Transverse colon (tissue), 4 donors: ENCODE measurements at places on chromosomes 12 and 14. TPM values are rescaled to one million over a fixed set of nuclear protein-coding genes. Genes with fewer than 3 reads are reported as not detected.

DNA sequence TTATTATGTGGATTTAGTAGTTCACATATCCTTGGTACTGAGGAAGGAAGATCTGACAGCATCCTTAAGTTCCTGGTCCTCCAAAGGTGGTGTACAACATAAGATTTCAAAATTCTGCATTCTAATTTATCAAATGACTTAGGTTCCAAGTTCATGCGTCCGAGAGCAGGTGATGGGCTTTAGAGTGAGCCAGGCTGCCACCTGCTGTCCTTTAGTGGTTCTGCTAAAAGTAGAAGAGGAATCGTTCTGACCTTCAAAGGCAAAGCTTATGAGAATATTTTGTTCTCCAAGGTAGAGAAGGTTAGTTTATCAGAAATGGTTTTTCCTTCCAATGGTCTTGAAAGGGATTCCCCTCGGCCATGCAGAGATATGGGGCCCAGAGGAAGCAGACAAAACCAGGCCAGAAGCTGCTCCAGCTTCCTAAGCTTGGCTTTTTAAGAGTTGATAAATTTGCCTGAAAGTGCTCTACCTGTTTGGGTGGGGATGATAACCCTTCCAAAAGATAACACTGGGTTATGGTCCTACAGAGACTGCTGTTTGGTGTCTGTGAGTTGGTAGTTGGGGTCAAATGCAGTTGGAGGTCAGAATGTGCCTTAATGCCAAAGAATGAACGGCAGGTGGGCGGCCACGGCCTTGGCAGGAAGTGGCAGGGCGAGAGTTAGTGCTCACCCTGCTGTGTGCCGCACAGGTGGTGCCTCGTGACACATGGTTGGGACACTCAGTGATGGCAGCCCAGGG, 29.1 kb upstream of the LRTM2 start:
- no peak overlapping the region for H3K4me3 ChIP-seq
- no peaks in the 10 kb centered on the region for H3K27me3 ChIP-seq
- DNase-seq = peak; percentile 75

PRKD1 gene
- 5.0 TPM for total RNA-seq

DNA sequence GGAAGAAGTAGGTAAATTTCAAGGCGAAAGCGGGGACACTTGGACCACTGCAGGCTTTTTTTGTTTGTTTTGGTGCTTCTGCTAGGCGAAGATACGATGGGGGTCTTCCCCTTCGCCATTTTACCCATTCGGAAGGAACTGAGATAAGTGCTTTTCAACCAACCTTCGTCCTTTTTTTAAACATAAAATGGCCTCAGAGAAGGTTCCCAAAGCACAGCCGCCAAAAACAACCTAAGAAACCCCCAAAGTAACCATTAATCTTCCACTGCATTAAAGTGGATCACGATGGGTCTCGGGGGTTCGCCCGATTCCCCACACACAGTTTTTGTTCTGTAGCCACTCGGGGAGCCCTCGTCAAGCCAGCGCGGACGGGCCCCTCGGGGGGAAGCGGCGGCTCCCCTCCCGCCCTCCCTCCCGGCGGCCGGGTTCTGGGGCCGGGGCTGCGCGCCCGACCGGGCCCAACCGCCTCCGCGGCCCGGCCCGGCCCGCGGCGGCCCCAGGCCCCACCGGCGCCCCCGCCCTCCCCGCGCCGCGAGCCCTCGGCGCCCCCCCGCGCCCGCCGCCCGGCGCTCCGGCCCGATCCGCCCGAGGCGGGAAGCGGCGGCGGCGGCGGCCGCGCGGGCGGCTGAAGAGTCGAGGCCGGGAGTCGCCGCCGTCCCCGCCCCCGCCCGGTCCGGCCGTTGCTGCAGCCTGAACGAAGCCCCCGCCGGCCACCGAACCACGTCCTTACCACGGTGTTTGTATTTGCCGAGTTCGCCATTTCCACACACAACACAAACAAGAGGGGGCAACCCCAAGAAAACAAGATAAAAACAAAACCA, 790 bp downstream of the GTF2A1 start:
- H3K4me1 ChIP-seq = peaks cover 38% of the 10 kb centered on the region
- H3K27me3 ChIP-seq = no peaks in the 10 kb centered on the region
- peak overlapping the region; percentile 98 for H3K27ac ChIP-seq
- peak overlapping the region; percentile 89 for H3K4me3 ChIP-seq
- H3K36me3 ChIP-seq = peaks cover 9% of the 10 kb centered on the region

GRCh38 chr14:83255015-83255726, 1721.5 kb upstream of the SEL1L start:
- no peak overlapping the region for H3K4me3 ChIP-seq
- no peak overlapping the region for H3K27ac ChIP-seq
- H3K4me1 ChIP-seq = no peaks in the 10 kb centered on the region
- no peak for DNase-seq
- no peaks in the 10 kb centered on the region for H3K36me3 ChIP-seq

GRCh38 chr12:66550626-66551025, 128.2 kb downstream of the GRIP1 start:
- H3K4me1 ChIP-seq = no peaks in the 10 kb centered on the region
- no peak overlapping the region for H3K4me3 ChIP-seq
- H3K27me3 ChIP-seq = no peaks in the 10 kb centered on the region

- H3K27me3 ChIP-seq = peaks cover 17% of the 10 kb centered on the region
- no peak for DNase-seq
- no peak overlapping the region for H3K4me3 ChIP-seq
- no peaks in the 10 kb centered on the region for H3K4me1 ChIP-seq
- H3K27ac ChIP-seq = no peak overlapping the region
Observed at GRCh38 chr14:56731187-56731586, 79.1 kb downstream of the OTX2 start.

GRCh38 chr14:50542941-50543418, 10.6 kb upstream of the MAP4K5 start:
- DNase-seq = peak; percentile 20
- H3K36me3 ChIP-seq = no peaks in the 10 kb centered on the region
- no peaks in the 10 kb centered on the region for H3K27me3 ChIP-seq
- H3K4me3 ChIP-seq = no peak overlapping the region
- H3K27ac ChIP-seq = no peak overlapping the region
- no peaks in the 10 kb centered on the region for H3K4me1 ChIP-seq

- H3K4me1 ChIP-seq = no peaks in the 10 kb centered on the region
- H3K36me3 ChIP-seq = no peaks in the 10 kb centered on the region
- DNase-seq = no peak
- H3K27ac ChIP-seq = no peak overlapping the region
- no peak overlapping the region for H3K4me3 ChIP-seq
Observed at GRCh38 chr12:60475825-60476224, 880.0 kb downstream of the SLC16A7 start.

- no peak for DNase-seq
- H3K4me1 ChIP-seq = peaks cover 6% of the 10 kb centered on the region
- no peak overlapping the region for H3K4me3 ChIP-seq
- no peak overlapping the region for H3K27ac ChIP-seq
- H3K36me3 ChIP-seq = no peaks in the 10 kb centered on the region
Observed at GRCh38 chr14:51614707-51615106, 37.0 kb upstream of the FRMD6 start.

DNA sequence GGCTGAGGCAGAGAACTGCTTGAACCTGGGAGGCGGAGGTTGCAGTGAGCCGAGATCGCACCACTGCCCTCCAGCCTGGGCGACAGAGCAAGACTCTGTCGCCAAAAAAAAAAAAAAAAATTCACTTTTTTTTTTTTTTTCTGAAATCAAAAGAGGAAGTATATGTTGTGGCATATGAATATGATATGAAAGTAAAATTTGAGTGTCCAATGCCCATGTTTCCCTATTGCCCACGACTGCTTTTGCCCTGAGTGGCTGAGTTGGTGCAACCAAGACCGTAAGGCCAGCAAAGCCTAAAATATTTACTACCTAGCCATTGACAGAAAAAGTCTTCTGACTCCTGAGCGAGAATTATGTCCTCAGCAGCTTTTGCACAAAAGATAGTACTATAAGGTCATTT, 101.7 kb upstream of the PARP11 start:
- DNase-seq = no peak
- H3K4me3 ChIP-seq = no peak overlapping the region
- no peak overlapping the region for H3K27ac ChIP-seq
- no peaks in the 10 kb centered on the region for H3K27me3 ChIP-seq
- H3K4me1 ChIP-seq = no peaks in the 10 kb centered on the region

PPM1H gene
- 3.1 TPM for total RNA-seq

DNA sequence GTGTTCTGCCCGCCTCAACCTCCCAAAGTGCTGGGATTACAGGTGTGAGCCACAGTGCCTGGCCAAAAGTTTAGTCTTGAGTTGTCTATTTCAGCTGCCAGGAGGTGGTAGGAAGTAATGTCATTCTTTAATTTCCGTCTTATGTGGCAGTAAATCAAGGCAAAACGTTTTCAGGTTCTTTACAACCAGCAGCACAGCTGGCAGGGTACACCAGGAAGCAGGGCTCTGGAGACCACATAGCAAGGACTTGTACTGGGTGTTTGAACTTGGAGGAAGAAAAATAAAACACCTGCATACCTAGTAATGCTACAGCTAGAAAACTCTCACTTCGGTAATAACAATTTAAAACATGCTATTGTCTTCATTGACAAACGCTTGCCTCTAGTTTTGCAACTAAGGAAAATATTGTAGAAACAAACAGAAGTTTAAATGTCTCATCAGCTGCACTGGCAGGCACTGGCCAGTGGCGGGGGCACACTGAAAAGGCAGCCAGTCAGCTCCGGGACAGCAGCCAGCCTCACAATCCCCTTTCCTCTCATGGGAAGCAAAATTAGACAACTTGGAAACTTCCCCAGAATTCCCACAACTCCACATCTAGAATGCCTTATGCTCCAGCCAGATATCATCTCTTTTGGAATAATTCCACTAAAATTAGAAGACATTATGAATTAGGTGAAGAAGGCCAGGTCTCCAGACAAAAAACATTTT, 72.2 kb downstream of the CLIP1 start:
- DNase-seq = no peak
- no peaks in the 10 kb centered on the region for H3K27me3 ChIP-seq
- peaks cover 27% of the 10 kb centered on the region for H3K36me3 ChIP-seq
- H3K27ac ChIP-seq = peak overlapping the region; percentile 21
- peaks cover 10% of the 10 kb centered on the region for H3K4me1 ChIP-seq
- no peak overlapping the region for H3K4me3 ChIP-seq

- no peaks in the 10 kb centered on the region for H3K27me3 ChIP-seq
- H3K4me3 ChIP-seq = no peak overlapping the region
- peak; percentile 17 for DNase-seq
- H3K4me1 ChIP-seq = no peaks in the 10 kb centered on the region
- H3K27ac ChIP-seq = peak overlapping the region; percentile 34
- H3K36me3 ChIP-seq = no peaks in the 10 kb centered on the region
Observed at GRCh38 chr12:115337693-115338543, 653.9 kb upstream of the TBX3 start.

DNA sequence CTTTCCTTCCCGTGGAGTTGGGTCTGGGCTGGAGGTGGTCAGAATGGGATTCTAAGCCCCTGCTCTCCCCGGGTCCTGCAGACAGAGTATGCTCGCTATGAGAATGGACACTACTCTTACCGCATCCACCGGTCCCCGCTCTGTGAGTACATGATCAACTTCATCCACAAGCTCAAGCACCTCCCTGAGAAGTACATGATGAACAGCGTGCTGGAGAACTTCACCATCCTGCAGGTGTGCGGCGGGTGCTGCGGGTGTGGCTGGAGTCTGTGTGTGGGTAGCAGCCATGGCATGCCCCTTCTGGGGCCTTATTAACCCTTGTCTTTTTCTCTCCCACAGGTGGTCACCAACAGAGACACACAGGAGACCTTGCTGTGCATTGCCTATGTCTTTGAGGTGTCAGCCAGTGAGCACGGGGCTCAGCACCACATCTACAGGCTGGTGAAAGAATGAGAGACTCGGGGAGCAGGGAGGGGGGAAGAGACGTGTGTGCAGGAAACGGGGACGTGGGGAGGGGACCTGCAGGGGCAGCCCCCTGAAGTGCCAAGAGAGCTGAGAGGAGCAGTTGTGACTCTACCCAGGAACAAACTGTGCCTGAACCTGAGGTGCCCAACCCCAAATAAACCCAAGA, 37.0 kb upstream of the TSPAN9 start:
- H3K4me1 ChIP-seq = no peaks in the 10 kb centered on the region
- DNase-seq = no peak
- H3K4me3 ChIP-seq = no peak overlapping the region
- no peaks in the 10 kb centered on the region for H3K27me3 ChIP-seq

DNA sequence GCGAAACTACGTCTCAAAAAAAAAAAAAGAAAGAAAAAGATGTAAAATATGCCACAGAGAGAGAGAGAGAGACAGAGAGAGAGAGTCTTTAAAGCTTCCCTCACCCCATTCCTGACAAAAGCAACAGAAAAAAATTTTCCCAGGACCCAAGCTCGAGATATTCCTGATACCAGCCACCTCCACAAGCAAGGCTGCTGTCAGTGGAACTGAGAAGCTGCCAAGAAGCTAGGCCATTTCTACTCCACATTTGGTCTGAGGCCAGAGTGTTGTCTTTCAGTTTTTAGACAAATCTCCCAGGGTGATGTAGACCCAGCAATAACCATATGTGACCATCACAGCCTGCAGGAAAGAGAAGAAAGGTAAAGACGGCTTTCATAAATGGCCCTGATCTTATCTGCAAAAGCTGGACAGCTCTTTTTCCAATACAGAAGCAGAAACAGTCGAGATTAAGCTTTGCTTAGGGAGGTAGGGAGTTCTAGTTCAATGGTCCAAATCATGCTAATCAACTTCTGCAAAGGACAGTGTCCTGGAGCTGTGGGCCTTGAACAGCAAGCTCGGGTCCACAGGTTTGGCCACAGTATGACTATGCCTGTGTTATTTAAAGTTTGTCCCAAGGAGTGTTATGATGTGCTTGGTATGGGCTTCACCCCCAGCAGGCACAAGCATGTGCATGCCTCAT, 130.3 kb upstream of the NUDT4 start:
- H3K27me3 ChIP-seq = no peaks in the 10 kb centered on the region
- H3K4me3 ChIP-seq = no peak overlapping the region
- no peak for DNase-seq
- H3K27ac ChIP-seq = no peak overlapping the region

DNA sequence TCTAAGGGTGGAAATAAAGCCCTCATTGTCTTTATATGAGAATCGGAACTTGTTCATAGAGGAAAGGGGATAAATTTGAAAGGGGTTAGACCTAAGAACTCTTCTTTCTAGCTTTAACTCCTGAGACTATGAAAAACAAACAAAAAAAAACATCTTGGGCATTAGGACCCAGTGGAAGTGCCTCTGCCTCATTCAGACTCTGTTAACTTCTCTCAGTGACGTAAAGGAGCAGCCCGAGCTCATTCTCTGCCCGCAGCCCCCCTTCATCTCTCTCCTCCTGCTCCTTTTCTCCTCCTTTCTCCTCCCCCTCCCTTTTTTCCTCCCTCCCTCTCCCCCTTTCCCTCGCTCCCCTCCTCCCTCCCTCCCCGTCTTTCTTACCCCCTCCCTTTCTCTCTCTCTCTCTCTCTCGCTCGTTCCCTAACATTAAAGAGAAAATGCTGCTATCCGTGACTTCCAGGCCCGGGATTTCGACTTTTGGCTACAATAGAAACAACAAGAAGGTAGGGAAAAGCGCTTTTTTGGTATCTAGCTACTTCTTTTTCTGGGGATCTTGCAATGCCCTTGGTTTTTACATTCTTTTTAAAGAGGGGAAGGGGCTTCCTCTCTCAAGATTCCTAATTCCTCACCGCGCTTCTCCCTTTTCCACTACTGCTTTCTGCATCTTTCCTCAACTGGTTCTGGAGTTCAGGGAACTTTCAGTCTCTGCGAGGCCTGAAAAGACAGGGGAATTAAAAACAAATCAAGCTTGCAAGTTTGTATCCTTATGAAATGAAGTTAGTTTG, at the start of gene RBMS2:
Gene RBMS2 (plus strand): TSS at position 231 of the 782 bp plus-strand sequence. CDS start 204 bp downstream, at position 435.
- no peaks in the 10 kb centered on the region for H3K27me3 ChIP-seq
- H3K36me3 ChIP-seq = no peaks in the 10 kb centered on the region
- peak; percentile 80 for DNase-seq
- H3K4me1 ChIP-seq = peaks cover 56% of the 10 kb centered on the region

FAM181A gene
- not detected for total RNA-seq
